ENCODE measurements at places on chromosomes 6 and 20.

- H3K4me1 ChIP-seq, result no peaks in the 10 kb centered on the region
- no peaks in the 10 kb centered on the region for H3K27me3 ChIP-seq
- no peak overlapping the region for H3K4me3 ChIP-seq
- no peaks in the 10 kb centered on the region for H3K36me3 ChIP-seq
- DNase-seq, result peak; percentile 72
- no peak overlapping the region for H3K27ac ChIP-seq
Observed at GRCh38 chr6:105484238-105485161, 81.6 kb upstream of the PREP start.

- no peak overlapping the region for H3K27ac ChIP-seq
- H3K4me3 ChIP-seq, result no peak overlapping the region
- H3K36me3 ChIP-seq, result no peaks in the 10 kb centered on the region
- DNase-seq, result no peak
Observed at GRCh38 chr20:62997417-62998035, 9.2 kb downstream of the BHLHE23 start.

GRCh38 chr6:157104803-157105202 lies 218.5 kb downstream of the TMEM242 start:
- DNase-seq, result no peak
- H3K4me1 ChIP-seq, result peaks cover 1% of the 10 kb centered on the region
- no peak overlapping the region for H3K27ac ChIP-seq
- no peak overlapping the region for H3K4me3 ChIP-seq
- peaks cover 16% of the 10 kb centered on the region for H3K36me3 ChIP-seq

DNA sequence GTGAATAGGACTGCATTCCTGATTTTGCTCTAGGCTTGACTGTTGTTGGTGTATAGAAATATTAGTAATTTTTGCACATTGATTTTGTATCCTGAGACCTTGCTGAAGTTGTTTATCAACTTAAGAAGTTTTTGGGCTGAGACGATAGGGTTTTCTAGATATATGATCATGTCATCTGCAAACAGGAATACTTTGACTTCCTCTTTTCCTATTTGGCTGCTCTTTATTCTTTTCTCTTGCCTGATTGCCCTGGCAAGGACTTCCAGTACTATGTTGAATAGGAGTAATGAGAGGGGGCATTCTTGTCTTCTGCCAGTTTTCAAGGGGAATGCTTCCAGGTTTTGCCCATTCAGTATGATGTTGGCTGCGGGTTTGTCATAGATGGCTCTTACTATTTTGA lies 13.4 kb downstream of the HLA-DOB start:
- peaks cover 23% of the 10 kb centered on the region for H3K27me3 ChIP-seq
- H3K4me3 ChIP-seq, result no peak overlapping the region
- DNase-seq, result no peak
- H3K4me1 ChIP-seq, result no peaks in the 10 kb centered on the region
- no peaks in the 10 kb centered on the region for H3K36me3 ChIP-seq

- peaks cover 8% of the 10 kb centered on the region for H3K36me3 ChIP-seq
- peaks cover 9% of the 10 kb centered on the region for H3K4me1 ChIP-seq
- H3K4me3 ChIP-seq, result no peak overlapping the region
- no peaks in the 10 kb centered on the region for H3K27me3 ChIP-seq
- no peak for DNase-seq
Observed at GRCh38 chr6:34593701-34594100, 37.6 kb upstream of the SPDEF start.

GRCh38 chr6:35492258-35492973 lies 4.5 kb downstream of the TEAD3 start:
- no peak overlapping the region for H3K4me3 ChIP-seq
- no peaks in the 10 kb centered on the region for H3K36me3 ChIP-seq

DNA sequence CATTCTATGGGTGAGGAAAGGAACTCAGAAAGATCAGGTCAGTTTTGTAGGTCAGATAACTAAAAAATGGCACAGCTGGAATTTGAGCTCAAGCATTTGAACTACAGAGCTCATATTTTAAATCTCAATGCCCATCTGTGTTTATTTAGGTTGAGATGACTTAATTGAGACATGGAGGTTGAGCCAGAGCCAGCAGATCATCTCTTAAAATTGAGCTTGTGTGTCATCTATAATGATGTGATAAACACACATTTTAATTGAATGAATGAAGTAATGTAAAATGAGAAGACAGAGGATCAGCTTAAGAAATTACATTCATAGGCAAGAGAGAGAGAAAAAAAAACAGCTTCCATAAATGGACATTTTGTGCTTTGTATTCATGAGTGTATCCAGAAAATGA lies 3.7 kb downstream of the MANEA start:
- no peak overlapping the region for H3K27ac ChIP-seq
- no peaks in the 10 kb centered on the region for H3K4me1 ChIP-seq

GRCh38 chr6:20367743-20368485 lies 33.8 kb upstream of the E2F3 start:
- H3K27ac ChIP-seq, result no peak overlapping the region
- peak; percentile 32 for DNase-seq
- no peaks in the 10 kb centered on the region for H3K4me1 ChIP-seq
- no peaks in the 10 kb centered on the region for H3K27me3 ChIP-seq
- no peak overlapping the region for H3K4me3 ChIP-seq
- H3K36me3 ChIP-seq, result no peaks in the 10 kb centered on the region

GRCh38 chr6:166898910-166899309 lies 57.4 kb downstream of the RNASET2 start:
- DNase-seq, result no peak
- no peak overlapping the region for H3K4me3 ChIP-seq
- H3K4me1 ChIP-seq, result no peaks in the 10 kb centered on the region
- no peaks in the 10 kb centered on the region for H3K27me3 ChIP-seq
- H3K36me3 ChIP-seq, result no peaks in the 10 kb centered on the region

GRCh38 chr20:17661121-17661744 lies 20.8 kb downstream of the RRBP1 start:
- peaks cover 29% of the 10 kb centered on the region for H3K4me1 ChIP-seq
- H3K36me3 ChIP-seq, result peaks cover 32% of the 10 kb centered on the region
- H3K27ac ChIP-seq, result peak overlapping the region; percentile 56
- H3K27me3 ChIP-seq, result no peaks in the 10 kb centered on the region

GRCh38 chr6:84082689-84083265 lies 49.2 kb downstream of the MRAP2 start:
- no peak for DNase-seq
- no peak overlapping the region for H3K27ac ChIP-seq
- no peak overlapping the region for H3K4me3 ChIP-seq
- H3K36me3 ChIP-seq, result no peaks in the 10 kb centered on the region
- H3K4me1 ChIP-seq, result no peaks in the 10 kb centered on the region

GRCh38 chr20:44211177-44212039 lies 837 bp upstream of the OSER1 start:
- peaks cover 4% of the 10 kb centered on the region for H3K4me1 ChIP-seq
- peaks cover 8% of the 10 kb centered on the region for H3K36me3 ChIP-seq
- H3K27me3 ChIP-seq, result no peaks in the 10 kb centered on the region

DNA sequence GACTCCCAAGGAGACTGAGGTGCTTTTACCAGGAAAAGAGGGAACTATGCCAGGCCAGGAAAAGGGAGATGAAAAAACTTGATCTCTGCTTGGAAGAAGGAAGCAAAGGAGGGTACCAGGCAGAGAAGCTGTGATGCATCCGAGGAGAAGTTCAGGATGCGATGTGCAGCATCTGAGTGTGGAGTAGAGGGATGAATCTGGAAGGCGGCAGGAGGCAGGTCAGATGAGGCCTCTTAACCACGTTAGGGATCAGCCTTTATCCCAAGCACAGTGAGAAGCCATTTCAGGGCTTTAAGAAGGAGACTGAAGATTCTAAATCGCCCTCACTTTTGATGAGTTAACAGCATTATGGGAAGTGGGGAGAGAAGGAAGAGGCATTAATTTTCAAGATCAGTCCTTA lies 44.9 kb upstream of the EYA2 start:
- H3K27ac ChIP-seq, result no peak overlapping the region
- H3K27me3 ChIP-seq, result peaks cover 49% of the 10 kb centered on the region
- no peaks in the 10 kb centered on the region for H3K4me1 ChIP-seq
- no peak for DNase-seq
- no peak overlapping the region for H3K4me3 ChIP-seq

- peaks cover 12% of the 10 kb centered on the region for H3K4me1 ChIP-seq
- no peaks in the 10 kb centered on the region for H3K36me3 ChIP-seq
- no peak overlapping the region for H3K4me3 ChIP-seq
- DNase-seq, result no peak
- H3K27ac ChIP-seq, result no peak overlapping the region
- peaks cover 56% of the 10 kb centered on the region for H3K27me3 ChIP-seq
Observed at GRCh38 chr6:166173281-166173951, 5.8 kb upstream of the TBXT start.

DNA sequence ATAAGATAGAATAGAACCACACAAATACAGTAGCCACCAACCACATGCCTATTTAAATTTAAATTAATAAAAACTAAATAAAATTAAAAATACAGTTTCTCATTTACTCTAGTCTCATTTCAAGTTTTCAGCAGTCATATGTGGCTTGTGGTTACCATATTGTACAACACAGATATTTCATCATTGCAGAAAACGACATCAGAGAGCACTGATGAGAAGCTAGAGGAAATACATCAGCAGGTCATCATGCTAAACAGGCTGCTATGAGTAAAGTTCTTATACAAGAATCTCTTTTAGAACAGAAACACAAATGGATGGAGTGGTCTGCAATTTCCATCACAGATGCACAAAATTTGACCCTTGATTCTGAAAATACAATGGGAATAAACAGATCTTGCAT lies 36.6 kb downstream of the TBC1D32 start:
- H3K4me1 ChIP-seq, result no peaks in the 10 kb centered on the region
- no peaks in the 10 kb centered on the region for H3K36me3 ChIP-seq
- H3K4me3 ChIP-seq, result no peak overlapping the region

DNA sequence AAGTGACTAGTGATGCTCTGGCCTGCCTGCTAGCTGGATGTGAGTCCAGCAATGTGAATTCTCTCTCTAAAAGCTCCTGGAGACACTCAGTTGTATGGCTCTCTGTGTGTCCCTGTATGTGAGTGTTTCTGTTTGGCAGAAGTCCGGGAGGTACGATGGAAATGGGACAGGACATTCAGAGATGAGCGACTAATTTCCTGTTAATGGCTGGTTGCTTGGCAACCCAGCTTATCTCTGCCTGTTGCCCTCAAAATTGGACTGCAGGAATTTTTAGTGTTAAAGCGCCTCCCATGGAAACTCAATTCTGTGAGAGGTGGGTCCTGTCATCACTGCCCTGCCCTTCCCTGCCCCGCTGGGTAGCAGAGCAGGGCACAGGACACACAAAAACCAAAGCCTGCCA lies 136.8 kb upstream of the LRFN2 start:
- no peak overlapping the region for H3K4me3 ChIP-seq
- no peak overlapping the region for H3K27ac ChIP-seq
- no peaks in the 10 kb centered on the region for H3K27me3 ChIP-seq
- H3K36me3 ChIP-seq, result no peaks in the 10 kb centered on the region
- DNase-seq, result peak; percentile 38
- H3K4me1 ChIP-seq, result peaks cover 44% of the 10 kb centered on the region

DNA sequence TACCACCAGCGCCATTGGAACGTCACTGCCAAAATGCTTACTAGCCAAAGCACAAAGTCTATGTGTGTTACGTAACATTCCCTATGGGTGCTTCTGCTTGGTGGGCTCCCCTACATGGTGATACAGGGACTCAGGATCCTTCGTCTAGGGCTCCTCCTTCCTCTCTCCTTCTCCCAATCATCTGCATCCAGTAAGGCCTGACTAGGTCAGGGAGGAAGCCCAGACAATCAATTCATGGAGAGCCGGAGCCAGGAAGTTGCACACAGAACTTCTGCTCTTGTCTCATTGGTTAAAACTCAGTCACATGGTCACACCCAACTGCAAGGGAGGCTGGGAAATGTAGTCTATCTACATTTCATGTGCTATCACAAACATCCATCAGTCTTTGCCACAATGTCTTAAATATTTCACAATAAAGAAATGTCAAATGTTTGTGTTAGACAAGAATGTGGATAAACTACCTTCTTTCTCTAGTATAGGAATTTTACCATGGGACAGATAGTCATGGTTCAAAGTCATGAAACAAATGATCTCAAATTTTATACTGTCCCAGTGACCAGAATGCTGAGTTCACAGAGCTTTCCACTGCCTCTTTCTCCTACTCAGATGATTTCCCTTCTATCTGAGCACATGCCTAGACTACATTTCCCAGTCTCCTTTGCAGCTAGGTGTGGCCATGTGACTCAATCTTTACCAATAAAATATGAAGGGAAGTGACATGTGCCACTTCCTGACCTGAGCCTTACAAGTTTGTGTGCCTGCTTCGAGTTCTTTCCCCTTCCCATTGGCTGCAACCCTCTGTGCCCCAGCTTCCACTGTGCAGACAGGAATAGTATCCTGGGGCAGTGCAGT lies 9.3 kb upstream of the KCNK15 start:
- H3K4me1 ChIP-seq, result peaks cover 9% of the 10 kb centered on the region
- DNase-seq, result peak; percentile 82
- H3K27me3 ChIP-seq, result no peaks in the 10 kb centered on the region
- H3K4me3 ChIP-seq, result peak overlapping the region; percentile 36
- H3K27ac ChIP-seq, result no peak overlapping the region

- no peaks in the 10 kb centered on the region for H3K27me3 ChIP-seq
- H3K4me1 ChIP-seq, result no peaks in the 10 kb centered on the region
- H3K27ac ChIP-seq, result no peak overlapping the region
Observed at GRCh38 chr6:65638047-65638831, 68.8 kb downstream of the EYS start.

- no peak overlapping the region for H3K27ac ChIP-seq
- H3K36me3 ChIP-seq, result no peaks in the 10 kb centered on the region
- no peak overlapping the region for H3K4me3 ChIP-seq
- no peaks in the 10 kb centered on the region for H3K27me3 ChIP-seq
- H3K4me1 ChIP-seq, result peaks cover 14% of the 10 kb centered on the region
- DNase-seq, result no peak
Observed at GRCh38 chr6:159934181-159934580, 34.7 kb upstream of the IGF2R start.

DNA sequence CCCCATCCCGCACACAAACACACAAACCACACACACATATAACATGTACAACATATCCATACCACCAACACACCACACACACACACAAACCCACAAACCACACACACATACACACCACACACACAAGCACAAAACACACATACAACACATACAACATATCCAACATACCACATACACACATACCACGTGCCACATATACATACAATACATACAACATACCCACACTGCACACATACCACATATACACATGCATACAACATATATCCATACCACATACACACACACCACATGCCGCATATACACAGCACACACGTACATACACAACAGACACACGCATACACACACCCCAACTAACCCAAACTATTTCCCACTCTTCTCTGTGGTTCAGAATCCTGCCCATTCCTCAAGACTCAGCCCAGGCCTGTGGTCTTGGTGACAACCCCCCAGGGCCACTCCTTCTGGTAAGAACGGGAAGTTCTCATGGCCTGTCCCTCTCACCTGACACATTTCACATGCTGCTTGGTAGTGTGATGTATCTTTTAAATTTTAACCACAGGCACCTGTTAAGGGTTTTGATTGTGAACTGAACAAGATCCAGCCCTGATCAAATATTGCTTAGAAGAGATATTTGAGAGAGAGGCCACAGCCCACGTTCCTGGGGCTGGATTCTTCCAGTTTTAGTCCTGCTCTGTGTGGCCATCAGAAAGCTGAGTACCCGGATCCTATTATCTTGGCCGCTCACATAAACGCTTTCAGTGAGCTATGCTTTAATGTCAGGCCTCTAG lies 55.9 kb upstream of the KCNK16 start:
- H3K4me1 ChIP-seq, result peaks cover 2% of the 10 kb centered on the region
- H3K4me3 ChIP-seq, result no peak overlapping the region
- no peak for DNase-seq
- H3K27ac ChIP-seq, result no peak overlapping the region
- H3K27me3 ChIP-seq, result peaks cover 10% of the 10 kb centered on the region

- H3K27me3 ChIP-seq, result peaks cover 49% of the 10 kb centered on the region
- H3K36me3 ChIP-seq, result no peaks in the 10 kb centered on the region
- H3K27ac ChIP-seq, result no peak overlapping the region
- no peak overlapping the region for H3K4me3 ChIP-seq
- DNase-seq, result no peak
- no peaks in the 10 kb centered on the region for H3K4me1 ChIP-seq
Observed at GRCh38 chr6:159887146-159887545, 3.6 kb upstream of the MAS1 start.
